ENCODE measurements at places on chromosomes 2 and 18. TPM values are rescaled to one million over a fixed set of nuclear protein-coding genes. Genes with fewer than 3 reads are reported as not detected.

DNA sequence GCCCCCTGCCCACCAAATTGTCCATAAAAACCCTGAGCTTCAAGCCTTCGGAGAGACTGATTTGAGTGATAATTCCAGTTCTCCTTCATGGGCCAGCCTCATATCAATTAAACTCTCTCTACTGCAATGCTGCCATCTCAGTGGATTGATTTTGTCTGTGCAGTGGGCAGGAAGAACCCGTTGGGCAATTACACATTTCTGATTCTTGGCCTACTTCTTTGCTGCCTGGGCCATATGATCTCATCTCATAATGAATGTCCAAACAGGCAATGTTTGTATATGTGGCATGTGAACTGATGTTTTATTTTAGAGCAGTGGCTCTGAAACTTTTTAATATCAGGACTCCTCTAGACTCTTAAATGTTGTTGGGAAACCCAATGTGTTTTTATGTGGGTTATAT lies 101.2 kb upstream of the SLC38A11 start:
- no peak for DNase-seq
- peaks cover 15% of the 10 kb centered on the region for H3K4me1 ChIP-seq

The PREB gene
- total RNA-seq = 69.2 TPM

The C1QL2 gene
- 4.9 TPM for total RNA-seq

GRCh38 chr2:61165946-61166345 lies 4.0 kb downstream of the C2orf74 start:
- H3K27ac ChIP-seq = no peak overlapping the region
- no peak overlapping the region for H3K4me3 ChIP-seq
- no peaks in the 10 kb centered on the region for H3K27me3 ChIP-seq
- no peaks in the 10 kb centered on the region for H3K36me3 ChIP-seq

DNA sequence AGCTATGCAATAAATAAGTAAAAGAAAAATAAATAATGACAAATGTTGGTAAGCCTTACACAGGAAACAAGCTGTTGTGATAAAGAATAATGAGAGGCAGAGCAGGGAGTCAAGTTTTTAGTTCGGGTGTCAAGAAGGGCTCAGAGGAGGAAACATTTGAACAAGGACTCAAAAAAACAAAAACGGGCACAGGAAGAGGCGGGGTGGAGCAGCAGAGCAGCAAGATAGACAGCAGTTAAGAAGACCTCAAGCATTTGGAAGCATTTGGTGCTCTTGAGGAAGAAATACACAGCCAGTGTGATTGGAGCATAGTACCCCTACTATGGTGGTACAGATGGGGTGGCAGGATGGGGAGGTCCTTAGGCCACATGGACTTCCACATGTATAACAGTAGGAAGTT lies 2.8 kb downstream of the TMEM169 start:
- no peaks in the 10 kb centered on the region for H3K4me1 ChIP-seq
- no peak for DNase-seq
- H3K27ac ChIP-seq = no peak overlapping the region
- H3K36me3 ChIP-seq = no peaks in the 10 kb centered on the region
- no peak overlapping the region for H3K4me3 ChIP-seq

DNA sequence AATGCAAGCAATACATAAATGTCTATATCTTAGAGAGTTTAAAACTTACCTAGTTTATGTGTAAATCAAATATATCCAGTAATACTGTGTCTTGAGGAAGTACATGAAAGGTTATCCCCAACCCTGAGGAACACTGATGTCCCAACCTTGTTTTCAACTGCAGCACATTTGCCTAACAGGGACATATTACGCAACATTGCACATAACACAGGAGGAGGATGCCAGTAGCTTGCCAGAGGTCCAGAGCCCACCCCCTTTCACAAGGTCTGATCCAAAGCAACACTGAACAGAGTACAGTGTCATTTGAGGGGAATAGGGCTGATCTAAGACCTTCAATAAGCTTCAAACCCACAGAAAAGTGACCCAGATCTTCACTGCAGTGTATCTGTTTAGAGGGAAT lies 678.5 kb downstream of the ARHGAP15 start:
- DNase-seq = no peak
- no peak overlapping the region for H3K4me3 ChIP-seq
- no peak overlapping the region for H3K27ac ChIP-seq
- H3K27me3 ChIP-seq = no peaks in the 10 kb centered on the region

DNA sequence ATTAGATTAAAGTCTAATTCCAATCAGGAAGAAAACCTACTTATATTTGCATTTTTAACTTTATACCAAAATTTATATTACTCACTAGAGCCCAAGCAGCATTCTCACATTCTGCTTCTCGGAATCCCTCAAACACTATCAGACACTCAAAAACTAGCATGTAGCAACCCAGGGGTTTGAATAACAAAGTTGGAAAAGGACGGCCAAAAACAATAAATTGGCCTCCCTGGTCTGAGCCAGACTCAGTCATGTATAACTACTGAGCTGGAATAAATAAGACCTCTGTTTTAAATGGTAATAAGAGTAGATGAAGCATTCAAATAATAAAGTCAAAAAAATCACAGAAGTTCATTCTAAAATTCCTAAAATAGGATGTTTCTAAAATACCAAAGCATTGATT lies 290.9 kb downstream of the IRS1 start:
- H3K4me1 ChIP-seq = no peaks in the 10 kb centered on the region
- H3K36me3 ChIP-seq = no peaks in the 10 kb centered on the region
- no peak for DNase-seq

DNA sequence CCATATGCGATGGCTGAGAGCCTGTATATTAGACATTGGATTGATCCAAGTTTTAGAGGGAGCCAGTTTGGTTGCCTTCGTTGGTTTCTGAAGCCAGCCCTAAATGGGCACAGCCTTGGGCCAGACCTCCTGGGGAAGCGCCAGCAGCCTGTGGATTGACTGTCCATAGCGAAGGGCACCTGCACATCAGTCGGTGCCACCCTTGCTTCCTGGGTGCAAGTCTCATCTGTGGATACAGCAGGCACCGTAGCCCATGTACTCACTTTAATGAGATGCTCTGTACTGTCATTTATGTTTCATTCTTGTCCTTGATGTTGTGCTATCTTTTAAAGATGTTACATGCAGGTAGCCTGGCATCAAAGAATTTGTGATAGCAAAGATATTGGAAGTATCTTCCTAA lies 536.4 kb upstream of the NRP2 start:
- H3K4me1 ChIP-seq = no peaks in the 10 kb centered on the region
- no peak overlapping the region for H3K27ac ChIP-seq
- H3K36me3 ChIP-seq = no peaks in the 10 kb centered on the region
- no peaks in the 10 kb centered on the region for H3K27me3 ChIP-seq
- no peak overlapping the region for H3K4me3 ChIP-seq

GRCh38 chr2:69225933-69226332 lies 161.1 kb downstream of the GFPT1 start:
- no peak overlapping the region for H3K4me3 ChIP-seq
- H3K36me3 ChIP-seq = no peaks in the 10 kb centered on the region
- no peak overlapping the region for H3K27ac ChIP-seq
- DNase-seq = no peak
- H3K4me1 ChIP-seq = peaks cover 20% of the 10 kb centered on the region

The CRYBA2 gene
- 0.90 TPM for total RNA-seq

DNA sequence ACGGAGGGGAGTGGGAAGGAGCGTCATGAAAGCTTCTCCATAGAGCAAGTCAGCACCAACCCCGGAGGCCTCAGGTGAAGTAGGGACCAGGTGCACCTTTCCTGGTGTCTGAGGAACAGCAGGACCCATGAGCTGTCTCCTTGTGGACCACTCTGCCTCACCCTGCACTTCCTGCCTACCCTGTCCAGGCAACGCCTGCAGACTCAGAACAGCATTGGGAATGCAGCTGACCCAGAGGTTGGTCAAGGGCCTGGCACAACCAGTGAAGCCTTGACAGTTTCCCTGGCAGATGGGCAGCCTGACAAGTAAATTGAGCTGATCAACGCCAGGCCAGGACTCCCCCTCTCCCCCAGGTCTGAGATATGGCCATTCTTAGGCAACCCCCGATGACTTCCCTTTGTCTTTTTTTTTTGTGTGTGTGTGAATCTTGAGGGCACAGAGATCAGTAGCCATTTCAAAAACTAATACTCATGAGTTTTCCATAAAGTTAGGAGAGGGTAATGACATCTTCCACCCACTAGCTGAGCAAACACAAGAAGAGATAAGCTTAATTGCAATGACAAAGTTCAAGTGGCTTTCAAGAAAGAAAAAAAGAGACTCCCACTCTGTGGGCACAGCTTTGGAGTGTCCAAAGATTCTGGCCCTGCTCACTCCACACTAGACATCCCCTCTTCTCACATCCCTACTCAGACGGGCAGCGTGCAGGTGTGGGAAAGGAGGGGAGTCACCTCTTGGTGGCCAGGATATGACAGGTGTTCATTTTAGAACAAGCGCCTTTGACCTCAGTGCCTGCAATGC lies 3.5 kb upstream of the FABP1 start:
- H3K4me1 ChIP-seq = peaks cover 35% of the 10 kb centered on the region
- DNase-seq = peak; percentile 26
- no peaks in the 10 kb centered on the region for H3K36me3 ChIP-seq

The AQP12A gene
- total RNA-seq = not detected

DNA sequence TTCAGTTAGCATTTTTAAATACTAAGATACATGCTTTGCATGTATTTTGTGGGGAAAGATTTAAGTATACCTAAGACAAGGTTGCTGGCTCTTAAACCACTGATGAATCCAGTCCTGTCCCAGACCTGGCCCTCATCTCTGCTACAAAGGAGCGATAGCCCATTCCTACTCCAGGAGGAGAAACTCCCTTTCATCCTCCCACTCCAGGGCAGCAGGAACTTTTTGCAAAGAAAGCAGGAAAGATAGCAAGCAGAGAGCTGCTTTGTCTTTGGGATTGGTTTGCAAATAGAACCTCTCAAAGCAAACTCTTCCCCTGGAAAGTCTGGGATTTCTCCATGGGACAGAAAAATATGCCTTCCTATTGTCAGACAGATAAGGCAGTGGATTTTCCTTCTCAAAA lies 43.6 kb upstream of the COPS8 start:
- peaks cover 9% of the 10 kb centered on the region for H3K4me1 ChIP-seq
- DNase-seq = no peak
- no peaks in the 10 kb centered on the region for H3K36me3 ChIP-seq
- H3K27me3 ChIP-seq = no peaks in the 10 kb centered on the region

The CNRIP1 gene
- 5.8 TPM for total RNA-seq

DNA sequence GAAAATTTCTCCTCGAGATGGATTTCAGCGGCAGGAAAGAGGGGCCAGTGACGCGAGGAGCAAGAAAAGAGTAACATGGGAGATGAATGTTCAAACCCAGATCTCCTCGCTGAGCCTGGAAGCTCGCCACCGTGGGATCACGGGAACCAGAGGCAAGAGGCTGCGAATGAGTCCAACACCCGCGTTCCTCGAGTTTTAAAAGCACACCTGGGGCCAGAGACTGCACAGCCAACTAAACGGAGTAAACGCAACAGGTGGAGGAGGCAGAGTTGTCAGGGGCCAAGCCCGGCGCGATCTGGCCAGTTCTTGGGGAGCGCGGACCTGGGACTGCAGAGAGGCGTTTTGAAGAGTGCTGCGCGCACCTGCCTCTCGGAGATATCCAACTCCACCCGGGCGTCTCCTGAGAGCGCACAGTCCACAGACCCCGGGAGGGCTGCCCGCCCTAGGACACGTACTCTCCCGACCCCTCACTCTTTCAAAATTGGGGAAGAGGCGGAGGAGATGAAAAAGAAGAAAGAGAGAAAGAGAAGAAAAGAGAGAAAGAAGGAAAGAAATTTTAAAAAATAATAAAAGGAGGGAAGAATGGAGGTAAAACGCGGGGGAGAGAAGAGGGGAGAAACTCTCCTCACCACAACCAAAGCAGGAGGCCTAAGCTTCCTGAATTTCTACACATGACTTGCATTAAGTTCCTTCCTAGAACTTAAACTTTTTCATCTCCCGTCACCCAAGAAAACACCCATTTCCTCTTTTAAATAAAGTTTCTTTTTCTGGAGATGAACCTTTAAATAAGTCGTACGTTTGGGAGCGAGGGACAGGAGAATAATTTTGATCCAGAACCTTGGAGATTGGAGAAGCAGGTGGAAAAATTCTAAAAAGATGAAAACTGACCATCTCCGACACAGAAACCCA lies 5.3 kb upstream of the PAX3 start:
- H3K27me3 ChIP-seq = peaks cover 100% of the 10 kb centered on the region
- H3K36me3 ChIP-seq = no peaks in the 10 kb centered on the region
- H3K4me1 ChIP-seq = peaks cover 16% of the 10 kb centered on the region
- H3K4me3 ChIP-seq = no peak overlapping the region
- no peak for DNase-seq

DNA sequence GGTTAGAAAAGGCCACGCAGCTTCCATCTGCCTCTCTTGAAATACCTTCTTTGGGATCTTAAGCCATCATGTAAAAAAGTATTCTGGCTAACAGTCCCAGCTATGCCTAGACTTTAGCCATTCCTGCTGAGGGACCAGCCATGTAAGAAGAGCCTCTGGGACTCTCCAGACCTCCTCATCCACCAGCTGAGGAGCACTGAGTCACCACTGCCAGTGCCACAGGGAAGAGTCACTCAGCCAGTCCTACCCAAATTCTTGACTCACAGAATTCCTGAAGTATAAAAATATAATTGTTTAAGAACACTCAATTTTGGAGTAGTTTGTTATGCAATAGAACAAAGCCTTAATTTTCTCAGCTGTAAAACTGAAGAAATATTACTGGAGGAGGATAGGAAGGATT lies 436.7 kb downstream of the ZEB2 start:
- no peak for DNase-seq
- H3K4me3 ChIP-seq = no peak overlapping the region
- no peaks in the 10 kb centered on the region for H3K27me3 ChIP-seq
- no peaks in the 10 kb centered on the region for H3K36me3 ChIP-seq
- no peak overlapping the region for H3K27ac ChIP-seq

DNA sequence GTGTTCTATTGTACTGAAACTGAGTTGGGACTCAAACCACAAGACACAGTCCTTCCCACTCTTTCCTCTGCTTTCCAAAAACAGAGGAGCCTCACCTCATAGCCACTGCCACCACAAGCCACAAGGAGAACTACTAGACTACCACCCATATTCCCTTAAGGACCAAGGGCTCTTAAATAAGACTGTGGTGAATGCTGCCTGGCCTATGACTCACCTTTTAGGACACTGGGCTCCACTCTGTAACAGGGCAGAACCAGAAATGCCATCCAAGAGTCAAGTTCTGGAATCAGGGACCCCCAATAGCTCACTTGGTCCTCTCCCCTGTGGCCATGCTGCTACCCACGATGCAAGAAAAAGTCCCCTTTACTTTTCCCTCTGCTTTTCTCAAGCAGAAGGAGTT lies 851.4 kb downstream of the BCL11A start:
- DNase-seq = no peak
- H3K4me1 ChIP-seq = no peaks in the 10 kb centered on the region
- H3K4me3 ChIP-seq = no peak overlapping the region
- no peaks in the 10 kb centered on the region for H3K36me3 ChIP-seq

DNA sequence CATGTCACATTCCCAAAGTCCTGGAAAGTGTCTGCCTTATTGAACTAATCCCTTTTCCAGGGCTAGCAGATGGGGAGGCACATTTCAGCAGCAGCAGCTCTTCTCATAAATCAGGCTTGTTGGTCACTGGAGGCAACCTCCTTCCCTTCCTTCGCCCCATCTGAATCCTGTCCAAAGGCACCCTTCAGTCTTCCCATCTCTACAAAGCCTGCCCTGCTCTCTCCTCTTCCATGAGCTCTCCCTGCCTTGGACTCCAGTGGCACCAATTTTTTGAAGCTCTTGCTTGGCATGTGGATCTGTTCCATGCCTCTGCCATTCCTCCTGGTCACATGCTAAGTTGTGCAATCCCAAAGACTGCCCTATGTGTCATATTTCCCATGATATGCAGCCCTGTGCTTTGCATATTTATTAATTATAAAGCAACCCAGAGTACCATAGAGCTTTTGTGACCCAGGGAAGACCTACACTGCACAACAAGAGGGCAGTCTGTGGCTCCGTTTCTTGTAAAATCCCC lies 70.3 kb downstream of the ANTXR1 start:
- H3K4me1 ChIP-seq = no peaks in the 10 kb centered on the region
- no peaks in the 10 kb centered on the region for H3K27me3 ChIP-seq
- H3K27ac ChIP-seq = peak overlapping the region; percentile 73
- no peaks in the 10 kb centered on the region for H3K36me3 ChIP-seq
- no peak overlapping the region for H3K4me3 ChIP-seq
- peak; percentile 39 for DNase-seq

The GAL3ST2 gene
- 0.20 TPM for total RNA-seq

The CDK15 gene
- 4.0 TPM for total RNA-seq

All from hepatocyte (in vitro differentiated cells).